Activated T-helper 1 cell treated with anti-CD3 and anti-CD28 coated beads, Interleukin-2, amount 50 U/mL, for 16 hours (primary cell): ENCODE measurements at places on chromosomes 5 and 9.

DNA sequence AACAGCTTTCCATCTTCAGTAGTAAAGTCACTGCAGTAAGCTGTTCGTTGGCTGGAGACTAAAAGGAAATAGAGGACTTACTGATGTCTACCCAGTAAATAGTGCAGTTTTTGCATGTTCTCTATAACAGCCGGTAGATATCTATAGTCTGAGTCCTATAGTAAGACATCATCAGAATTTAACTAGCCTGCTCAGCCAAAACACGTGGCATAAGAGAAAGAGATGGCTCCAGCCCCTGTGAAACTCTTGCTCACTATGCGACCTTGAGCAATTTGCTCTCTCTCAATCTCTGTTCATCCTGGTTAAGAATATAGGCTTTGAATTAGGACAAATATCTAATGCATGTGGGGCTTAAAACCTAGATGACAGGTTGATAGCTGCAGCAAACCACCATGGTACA is 201.6 kb upstream of the PAPPA start:
- no peak for DNase-seq

DNA sequence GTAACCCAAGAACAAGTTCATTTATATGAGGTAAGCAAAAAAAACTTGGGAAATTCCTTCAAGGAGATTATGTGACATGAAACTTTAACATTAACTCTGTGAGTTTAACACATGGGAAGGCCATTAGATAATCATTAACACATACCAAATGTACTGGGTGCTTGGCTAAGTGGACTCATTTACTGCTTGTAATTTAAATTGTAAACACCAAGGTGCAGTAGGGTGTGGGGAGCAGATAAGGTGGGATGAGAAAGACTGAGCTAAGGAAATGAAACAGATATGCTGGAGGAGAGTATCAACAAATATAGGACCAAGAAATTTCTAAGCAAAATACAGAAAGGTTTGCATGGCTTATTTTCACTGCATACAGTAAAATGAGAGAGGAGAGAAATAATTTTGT is 2384.8 kb upstream of the ACO1 start:
- DNase-seq: no peak

GRCh38 chr5:32628049-32628844 is 42.9 kb downstream of the SUB1 start:
- no peak for DNase-seq

- peak; percentile 56 for DNase-seq
Measured at GRCh38 chr9:126398403-126399058, 71.9 kb downstream of the MVB12B start.

GRCh38 chr9:131448818-131449217 is 53.9 kb upstream of the POMT1 start:
- no peak for DNase-seq

DNA sequence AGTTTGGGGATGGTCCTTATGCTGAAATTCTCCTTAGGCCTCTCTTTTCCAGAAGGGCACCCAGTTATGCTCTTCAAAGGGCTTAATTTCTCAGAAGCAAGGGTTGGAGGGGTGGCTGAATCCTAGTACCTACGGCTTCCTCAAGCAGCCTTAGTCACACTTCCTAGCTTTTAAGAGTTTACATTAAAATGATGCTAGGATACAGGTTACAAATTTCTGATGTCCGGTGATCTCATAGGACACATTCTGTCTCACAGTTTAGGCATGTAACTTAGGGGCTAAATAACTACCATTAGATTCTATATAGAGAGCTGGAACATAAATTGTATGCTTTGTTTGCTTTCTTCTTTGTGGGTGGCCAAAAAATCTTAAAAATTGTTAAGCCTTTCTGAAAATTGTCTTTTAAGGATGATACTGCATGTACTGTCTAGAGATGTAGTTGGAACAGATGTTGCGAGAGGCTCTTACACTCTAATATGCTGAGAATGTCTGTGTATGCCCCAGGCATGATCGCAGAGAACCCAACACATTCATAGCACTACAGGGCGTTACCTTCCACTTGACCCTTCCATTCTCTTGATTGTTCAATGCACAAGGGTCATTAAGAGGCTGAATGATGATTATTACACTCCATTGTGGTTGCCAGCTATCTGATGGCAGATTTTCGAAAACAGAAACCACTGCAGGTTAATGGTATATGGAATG is 139.1 kb downstream of the TMEM38B start:
- DNase-seq: no peak

GRCh38 chr5:110925398-110925797 is 146.1 kb upstream of the TSLP start:
- DNase-seq: no peak

GRCh38 chr9:91099436-91099835 is 262.3 kb downstream of the AUH start:
- DNase-seq: no peak

- no peak for DNase-seq
Measured at GRCh38 chr9:105416840-105417239, 31.0 kb upstream of the FSD1L start.

- no peak for DNase-seq
Measured at GRCh38 chr5:139204196-139204595, 6.0 kb upstream of the SIL1 start.

- DNase-seq: no peak
Measured at GRCh38 chr5:146513462-146513861, 2.5 kb downstream of the GPR151 start.

DNA sequence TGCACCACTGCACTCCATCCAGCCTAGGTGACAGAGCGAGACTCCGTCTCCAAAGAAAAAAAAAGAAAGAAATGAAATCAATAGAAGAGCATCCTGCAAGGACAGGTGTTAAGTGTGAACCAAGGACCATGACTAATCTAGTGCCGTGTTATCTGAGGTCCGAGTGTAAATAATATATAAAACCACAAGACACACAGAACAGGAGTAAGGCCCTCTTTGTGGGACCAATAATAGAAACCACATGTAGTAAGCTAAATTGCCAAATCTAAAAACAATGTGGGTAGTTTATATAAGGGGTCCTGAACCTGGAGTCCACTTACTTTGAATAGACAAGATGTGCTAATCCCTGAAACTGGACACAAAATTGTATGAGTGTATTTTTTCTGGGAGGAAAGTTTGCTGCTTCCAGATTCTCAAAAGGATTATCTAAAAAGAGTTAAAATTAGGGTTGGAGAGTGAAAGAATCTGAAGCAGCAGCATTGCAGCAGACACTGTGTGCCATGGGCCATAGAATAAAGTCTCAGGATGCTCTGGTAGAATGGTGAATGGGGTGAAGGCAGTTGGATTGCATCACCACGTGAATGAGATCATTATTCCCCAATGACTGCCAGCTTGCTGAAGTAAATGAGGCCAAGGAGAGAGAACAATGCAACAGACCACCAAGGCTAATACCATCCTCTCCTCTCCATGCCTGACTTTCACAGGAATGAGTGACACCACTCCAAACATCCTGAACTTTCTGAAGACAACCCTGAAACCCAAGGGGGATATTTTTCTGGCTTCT is 222.7 kb downstream of the DCP2 start:
- no peak for DNase-seq

GRCh38 chr5:44814761-44815160 is 6.0 kb downstream of the MRPS30 start:
- no peak for DNase-seq

DNA sequence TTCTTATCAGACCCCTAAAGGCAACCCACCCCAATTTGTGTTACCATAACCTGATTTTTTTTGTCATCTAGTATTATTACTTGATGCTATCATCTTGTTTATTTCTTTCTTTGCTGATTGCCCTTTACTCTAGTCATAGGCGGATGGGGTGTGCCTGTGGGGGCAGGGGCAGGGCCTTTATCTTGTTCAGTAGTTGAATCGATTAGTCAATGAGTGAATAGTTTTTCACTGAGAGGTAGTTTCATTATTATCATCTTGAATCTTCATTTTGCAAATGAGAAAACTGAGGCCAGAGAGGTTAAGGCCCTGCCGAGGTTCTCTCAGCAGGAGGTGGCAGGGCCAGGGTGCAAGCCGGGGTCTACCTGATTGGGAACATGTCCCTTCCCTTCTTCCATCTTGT is 9.4 kb upstream of the GM2A start:
- no peak for DNase-seq

DNA sequence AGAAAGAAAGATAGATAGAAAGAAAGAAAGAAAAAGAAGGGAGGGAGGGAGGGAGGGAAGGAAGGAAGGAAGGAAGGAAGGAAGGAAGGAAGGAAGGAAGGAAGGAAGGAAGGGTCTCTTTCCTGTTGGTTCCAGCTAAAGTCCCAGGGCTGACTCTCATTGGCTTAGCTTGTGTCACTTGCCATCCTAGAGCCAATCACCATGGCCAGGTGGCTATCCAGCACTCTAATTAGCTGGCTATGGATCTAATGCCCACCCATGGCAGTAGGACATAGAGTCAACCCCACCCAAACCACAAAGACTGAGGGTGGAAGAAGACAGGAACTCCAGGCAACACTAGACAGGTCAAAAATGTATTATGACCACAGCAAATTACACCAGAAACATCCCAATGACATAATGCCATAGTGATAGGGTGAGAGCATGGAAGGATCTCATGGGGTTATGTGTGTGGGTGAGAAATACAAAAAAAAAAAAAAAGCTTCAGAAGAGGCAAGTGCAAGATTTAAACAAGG is 10.8 kb upstream of the CPLX2 start:
- no peak for DNase-seq
